Activated CD8-positive, alpha-beta memory T cell treated with anti-CD3 and anti-CD28 coated beads for 1 hour (primary cell): ENCODE measurements at places on chromosomes 7 and 10.

DNA sequence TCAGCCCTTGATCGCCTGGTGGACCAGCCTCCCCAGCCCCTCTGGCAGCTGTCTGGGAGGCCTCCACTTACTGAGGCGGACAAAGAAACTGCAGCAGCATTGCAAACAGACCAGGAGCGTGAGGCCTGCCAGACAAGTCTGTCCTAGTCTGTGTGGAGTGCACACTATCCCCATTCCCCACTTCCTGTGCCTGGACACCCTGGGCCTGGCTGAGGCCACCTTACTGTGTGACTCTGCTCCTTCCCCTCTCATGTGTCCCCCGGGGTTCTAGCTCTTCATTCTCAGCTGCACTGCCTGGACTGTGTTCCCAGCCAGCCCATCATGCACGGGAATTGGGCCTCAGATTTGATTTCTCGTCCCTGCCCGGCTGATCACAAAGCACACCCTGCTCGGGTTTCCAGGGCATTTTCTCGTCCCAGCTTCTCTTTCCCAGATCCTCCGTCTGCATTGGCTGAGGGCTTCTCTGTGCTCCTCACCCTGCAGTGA, 16.7 kb upstream of the C10orf90 start:
- no peak for DNase-seq

DNA sequence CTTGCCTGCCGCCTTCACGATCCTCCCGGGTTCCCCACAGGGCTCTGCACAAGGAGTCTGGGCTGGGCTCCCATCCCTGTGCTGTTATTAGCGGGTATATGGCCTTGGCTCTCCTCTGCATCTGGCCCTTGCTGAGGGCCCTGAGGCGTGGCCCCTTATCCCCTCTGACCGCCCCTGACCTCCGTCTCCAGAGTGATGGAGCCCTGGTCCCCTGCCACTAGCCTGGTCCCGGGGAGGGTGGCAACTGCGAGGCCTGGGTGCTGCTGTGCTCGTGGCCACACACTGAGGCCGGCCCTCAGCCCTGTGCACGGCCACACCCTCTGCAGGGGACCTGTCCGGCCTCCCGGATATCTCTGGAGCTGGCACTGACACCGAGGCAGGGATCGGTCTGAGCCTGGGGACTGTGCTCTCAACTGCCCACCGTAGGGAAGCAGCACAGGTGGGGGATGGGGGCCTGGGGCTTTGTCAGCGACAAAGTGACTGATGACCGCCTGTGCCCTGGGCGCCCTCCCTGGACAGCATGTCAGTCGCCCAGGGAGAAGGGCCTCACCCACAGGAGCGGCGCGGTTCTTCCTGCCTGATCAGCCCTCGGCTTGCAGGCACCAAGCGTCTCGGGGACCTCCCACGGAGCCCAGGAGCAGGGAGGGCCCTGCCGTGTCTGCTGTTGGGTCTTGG, 72.4 kb downstream of the NKX6-2 start:
- DNase-seq: no peak

DNA sequence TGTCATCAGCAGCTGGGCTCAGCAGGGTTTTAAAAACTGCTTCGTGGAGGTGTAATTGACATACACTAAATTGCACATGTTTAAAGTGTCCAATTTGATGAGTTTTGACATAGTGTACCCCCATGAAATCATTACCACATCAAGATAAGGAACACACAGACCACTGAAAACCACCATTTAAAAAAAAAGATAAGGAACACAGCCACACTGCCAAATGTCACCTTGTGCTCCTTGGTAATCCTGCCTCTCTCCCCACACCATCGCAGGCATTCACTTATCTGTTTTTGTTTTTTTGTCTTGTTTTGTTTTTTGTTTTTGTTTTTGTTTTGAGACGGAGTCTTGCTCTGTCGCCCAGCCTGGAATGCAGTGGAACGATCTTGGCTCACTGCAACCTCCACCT, 75.0 kb downstream of the NEURL1 start:
- DNase-seq: no peak

DNA sequence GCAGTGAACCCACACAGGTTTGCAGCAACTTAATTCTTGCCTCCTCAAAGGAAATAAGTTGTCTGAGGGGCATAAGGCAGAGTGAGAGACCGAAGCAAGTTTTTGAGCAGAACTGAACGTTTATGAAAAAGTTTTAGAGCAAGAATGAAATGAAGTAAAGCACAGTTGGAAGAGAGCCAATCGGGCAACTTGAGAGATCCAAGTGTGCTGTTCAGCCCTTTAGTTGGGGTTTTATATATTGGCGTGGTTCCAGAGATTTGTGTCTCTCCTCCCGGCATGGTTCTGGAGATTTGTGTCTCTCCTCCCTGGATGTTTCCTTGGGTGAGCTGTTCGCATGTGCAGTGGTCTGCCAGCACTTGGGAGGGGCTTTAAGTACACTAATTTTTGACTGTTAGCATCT, 141.4 kb upstream of the DGKB start:
- no peak for DNase-seq

GRCh38 chr7:14687241-14687640, 215.3 kb downstream of the DGKB start:
- no peak for DNase-seq

GRCh38 chr7:39608278-39608677, 15.1 kb upstream of the RALA start:
- no peak for DNase-seq

GRCh38 chr7:98802088-98802780, 67.6 kb downstream of the TMEM130 start:
- DNase-seq: no peak

DNA sequence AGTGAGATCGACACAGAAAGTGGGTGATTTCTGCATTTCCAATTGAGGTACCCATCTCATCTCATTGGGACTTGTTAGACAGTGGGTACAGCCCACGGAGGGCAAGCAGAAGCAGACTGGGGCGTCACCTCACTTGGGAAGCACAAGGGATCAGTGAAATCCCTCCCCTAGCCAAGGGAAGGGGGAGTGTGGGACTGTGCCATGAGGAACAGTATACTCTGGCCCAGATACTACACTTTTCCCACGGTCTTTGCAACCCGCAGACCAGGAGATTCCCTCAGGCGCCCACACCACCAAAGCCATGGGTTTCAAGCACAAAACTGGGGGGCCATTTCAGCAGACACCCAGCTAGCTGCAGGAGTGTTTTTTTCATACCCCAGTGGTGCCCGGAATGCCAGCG, 99.8 kb downstream of the ODAD2 start:
- no peak for DNase-seq

- DNase-seq: no peak
These were observed 174.2 kb upstream of the HGF start for GRCh38 chr7:81944058-81944457.

- DNase-seq: no peak
These were observed 38.8 kb downstream of the AKR1B15 start for GRCh38 chr7:134587750-134588149.

GRCh38 chr10:58723966-58724365, 211.3 kb downstream of the BICC1 start:
- DNase-seq: no peak

DNA sequence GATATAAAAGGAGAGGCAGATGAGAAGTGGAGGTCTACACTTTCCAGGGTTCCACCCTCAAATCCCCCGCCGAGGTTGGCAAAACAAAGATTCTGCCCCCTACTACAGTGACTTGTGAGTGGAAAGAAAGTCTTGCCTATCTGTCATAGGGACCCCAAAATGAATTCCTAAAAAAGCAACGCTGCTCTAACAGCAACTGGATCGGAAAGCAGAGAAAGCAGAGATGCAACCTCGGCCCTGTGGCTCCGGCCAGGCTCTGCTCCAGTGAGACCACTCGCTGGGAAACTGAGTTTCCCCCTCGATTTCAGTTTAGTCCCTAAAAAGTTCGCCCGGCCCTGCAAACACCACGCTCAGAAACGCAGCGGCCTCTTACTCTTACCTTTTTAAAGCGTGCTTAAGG, 297.9 kb upstream of the NFE2L3 start:
- no peak for DNase-seq

- no peak for DNase-seq
These were observed 138.9 kb upstream of the COBL start for GRCh38 chr7:51455513-51455912.

DNA sequence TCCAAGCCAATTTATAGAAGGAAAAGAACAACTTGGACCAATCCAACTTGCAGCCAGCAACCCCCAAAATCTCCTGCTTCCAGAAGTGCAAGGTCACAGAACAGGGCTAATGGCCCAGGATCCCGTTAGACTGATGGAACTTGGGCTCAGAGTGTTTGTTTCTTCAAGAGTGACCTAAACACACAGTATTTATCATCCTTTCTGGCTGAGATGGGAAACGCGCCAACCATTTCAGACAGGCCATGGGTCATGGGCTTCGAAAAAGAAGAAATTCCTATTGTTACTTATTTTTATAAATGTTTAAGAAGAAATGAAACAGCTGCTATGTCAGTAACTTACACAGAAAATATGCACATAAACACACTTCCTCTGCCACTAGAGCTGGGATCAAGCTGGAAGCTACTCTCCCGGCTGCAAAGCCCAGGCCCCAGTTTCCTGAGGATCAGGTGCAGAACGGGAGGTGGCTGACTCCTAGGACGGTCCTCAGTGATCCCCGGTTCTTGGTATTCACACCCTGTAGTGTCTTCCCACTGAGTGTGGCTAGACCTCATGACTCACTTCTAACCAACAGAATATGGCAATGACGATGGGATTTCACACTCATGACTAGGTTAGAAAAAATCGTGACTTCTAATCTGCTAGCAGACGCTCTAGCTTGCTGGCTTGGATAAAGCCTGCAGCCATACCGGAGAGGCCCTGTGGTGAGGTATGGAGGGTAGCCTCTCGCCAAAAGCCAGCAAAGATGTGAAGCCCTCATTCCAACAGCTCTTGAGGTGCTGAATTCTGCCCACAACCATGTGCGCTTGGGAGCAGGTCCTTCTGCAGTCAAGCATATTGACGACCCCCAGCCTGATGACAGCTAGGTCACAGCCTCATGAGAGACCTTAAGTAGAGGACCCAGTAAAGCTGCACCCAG, 60.2 kb downstream of the CHST15 start:
- no peak for DNase-seq

- no peak for DNase-seq
These were observed 39.1 kb downstream of the LHPP start for GRCh38 chr10:124500757-124501156.

DNA sequence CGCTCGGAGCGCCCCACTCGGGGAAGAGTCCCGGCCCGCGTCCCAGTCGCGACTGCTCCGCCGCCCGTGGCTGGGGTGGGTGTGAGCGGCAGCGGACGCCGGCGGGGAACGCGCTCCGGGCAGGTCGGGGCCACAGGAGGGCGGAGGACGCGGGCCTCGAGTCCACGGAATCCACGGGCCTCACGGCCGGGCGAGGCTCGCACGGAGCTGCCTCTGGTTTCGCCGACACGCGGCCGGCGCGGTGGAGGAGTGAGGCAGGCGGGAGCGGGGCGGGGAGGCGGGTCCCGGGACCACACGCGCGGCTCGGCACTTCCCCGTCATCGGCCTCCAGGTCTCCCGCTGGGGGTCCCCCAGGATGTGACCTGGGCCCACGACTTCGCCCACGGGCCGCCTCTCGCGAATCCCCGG, 533 bp upstream of the NKX6-2 start:
- DNase-seq: no peak

DNA sequence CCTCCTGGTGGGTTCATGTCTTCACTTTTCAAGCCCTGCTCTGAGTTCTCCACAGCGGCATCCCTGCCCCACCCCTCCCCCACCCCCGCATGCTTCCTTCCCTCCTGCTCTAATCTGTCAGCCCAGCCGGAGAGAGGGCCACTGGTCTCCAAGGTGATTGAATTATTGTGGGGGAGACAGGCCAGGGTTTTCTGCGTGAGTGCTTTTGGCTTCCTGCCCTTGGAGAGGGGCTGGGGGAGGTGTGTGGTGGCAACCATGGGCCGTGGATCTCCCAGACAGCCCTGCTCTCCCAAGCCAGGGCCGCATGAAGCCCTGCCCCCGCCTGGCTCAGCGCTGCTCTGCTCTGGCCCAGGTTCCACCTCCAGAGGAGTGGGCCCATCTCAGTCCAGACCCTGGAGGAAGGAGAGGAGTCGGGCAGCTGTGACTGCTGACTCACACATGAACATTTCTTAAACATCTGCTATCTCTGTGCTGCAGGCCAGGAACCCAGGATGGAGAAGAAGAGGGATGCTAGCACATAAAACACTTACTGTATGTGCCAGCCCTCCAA, 109.9 kb downstream of the ZMIZ1 start:
- DNase-seq: no peak

- no peak for DNase-seq
These were observed 756.7 kb downstream of the GATA3 start for GRCh38 chr10:8811201-8811600.

DNA sequence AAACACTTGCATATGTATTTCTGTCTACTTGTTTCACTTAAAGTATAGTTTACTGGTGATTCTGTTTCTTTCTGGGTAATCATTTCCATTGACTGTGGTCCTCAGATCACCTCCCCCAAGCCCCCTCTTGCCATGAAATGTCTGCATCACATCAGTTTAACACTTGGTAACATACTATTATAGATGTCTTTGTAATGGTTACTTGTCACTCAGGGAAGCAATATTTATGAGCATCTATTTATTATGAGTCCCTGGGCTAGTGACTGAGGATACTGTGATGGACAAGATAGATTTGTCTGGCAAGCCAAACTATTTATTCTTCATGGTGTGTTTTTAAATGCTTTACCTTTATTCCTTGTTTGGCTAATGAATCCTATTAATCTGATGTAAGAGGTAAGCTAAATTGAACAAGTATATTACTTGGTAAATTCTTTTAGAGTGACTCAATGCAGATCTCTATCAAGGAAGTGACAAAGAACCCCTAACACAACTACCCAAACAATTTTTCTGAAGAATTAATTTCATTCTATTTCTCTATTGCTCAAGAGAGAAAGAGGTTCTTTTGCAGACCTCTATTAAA, 270.9 kb downstream of the RELN start:
- no peak for DNase-seq

- DNase-seq: no peak
These were observed 39.8 kb downstream of the RGS10 start for GRCh38 chr10:119502618-119503155.

GRCh38 chr10:59971915-59972314, 65.6 kb upstream of the CCDC6 start:
- DNase-seq: no peak

- no peak for DNase-seq
These were observed 99.6 kb downstream of the GRK5 start for GRCh38 chr10:119306986-119307392.
